ENCODE measurements at places on chromosomes 3 and 15.

- DNase-seq: no peak
These were observed 242.6 kb upstream of the RGMA start for GRCh38 chr15:93331545-93332167.

- no peak for DNase-seq
These were observed 162.2 kb downstream of the ATP10A start for GRCh38 chr15:25700916-25701315.

GRCh38 chr3:30516238-30516637 lies 90.2 kb upstream of the TGFBR2 start:
- DNase-seq: no peak

DNA sequence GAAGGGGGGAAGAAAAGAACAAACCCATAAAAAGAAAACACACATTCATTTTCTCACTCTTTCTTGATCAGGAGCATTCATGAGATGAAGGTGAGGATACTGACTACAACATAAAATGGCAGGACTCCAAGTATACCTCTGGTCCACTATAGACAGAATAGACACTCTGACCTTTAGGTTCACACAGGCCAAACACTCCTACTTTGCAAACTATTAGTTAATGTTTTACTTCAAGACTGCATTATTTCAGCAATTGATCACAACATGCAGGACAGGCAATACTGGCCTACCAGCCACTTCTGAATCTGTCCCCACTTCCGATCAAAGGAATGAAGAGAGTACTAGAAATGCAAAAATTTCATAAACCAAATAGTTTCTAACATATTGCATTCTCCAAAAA lies 47.0 kb downstream of the LRRFIP2 start:
- DNase-seq: no peak

DNA sequence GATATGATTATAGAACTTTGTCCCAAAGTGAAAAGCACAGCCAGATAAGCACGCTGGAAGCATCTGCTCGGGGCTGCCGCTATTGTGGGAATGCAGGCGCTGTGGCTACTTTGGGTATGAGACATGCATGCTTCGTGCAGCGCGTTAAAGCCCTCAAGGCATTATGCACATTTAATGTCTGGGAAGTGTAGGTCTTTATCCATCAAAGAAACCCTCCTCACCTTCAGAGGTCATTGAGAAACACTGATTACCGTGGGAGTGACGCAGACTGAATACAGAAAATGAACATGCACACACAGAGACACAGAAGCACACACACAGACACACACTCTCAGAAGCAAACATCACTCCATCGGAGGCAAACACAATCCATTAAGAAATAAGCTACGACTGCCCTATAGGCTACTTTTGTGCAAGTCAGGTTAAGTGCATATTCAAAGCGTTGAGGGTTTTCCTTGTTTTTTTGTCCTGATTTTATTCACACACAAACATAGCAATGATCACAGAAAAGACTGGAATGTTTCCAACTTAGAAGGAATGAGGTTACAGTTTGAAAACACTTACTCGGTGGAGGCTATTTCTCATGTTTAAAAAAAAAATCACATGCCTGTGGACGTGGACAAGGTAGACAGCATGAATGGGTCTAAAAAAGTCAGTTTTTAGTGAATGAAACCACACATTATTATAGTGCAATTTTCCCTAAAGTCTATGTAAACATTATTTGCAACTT lies 68.5 kb downstream of the PLCH1 start:
- DNase-seq: peak; percentile 72

- DNase-seq: no peak
These were observed 124.0 kb downstream of the NR1D2 start for GRCh38 chr3:24069045-24069444.

GRCh38 chr15:62497356-62497755 lies 332.3 kb upstream of the C2CD4B start:
- DNase-seq: no peak

DNA sequence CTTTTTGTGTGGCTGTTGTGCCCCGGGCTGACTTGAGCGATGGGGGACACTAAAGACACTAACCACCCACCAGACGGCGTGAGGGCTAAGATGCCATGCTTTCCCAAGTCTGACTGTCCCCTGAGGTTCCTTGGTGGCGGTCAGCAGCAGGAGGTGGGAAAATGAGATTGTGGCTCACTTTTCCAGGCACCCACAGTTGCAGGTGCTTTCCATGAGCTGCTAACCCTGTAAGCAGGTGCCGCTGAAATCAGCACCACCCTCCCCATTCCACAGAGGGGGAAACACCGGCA lies 17.7 kb downstream of the PRR23E start:
- DNase-seq: no peak

GRCh38 chr3:32607522-32607921 lies 36.9 kb upstream of the DYNC1LI1 start:
- DNase-seq: no peak

- DNase-seq: no peak
These were observed 1.5 kb downstream of the RBP1 start for GRCh38 chr3:139537795-139538621.

DNA sequence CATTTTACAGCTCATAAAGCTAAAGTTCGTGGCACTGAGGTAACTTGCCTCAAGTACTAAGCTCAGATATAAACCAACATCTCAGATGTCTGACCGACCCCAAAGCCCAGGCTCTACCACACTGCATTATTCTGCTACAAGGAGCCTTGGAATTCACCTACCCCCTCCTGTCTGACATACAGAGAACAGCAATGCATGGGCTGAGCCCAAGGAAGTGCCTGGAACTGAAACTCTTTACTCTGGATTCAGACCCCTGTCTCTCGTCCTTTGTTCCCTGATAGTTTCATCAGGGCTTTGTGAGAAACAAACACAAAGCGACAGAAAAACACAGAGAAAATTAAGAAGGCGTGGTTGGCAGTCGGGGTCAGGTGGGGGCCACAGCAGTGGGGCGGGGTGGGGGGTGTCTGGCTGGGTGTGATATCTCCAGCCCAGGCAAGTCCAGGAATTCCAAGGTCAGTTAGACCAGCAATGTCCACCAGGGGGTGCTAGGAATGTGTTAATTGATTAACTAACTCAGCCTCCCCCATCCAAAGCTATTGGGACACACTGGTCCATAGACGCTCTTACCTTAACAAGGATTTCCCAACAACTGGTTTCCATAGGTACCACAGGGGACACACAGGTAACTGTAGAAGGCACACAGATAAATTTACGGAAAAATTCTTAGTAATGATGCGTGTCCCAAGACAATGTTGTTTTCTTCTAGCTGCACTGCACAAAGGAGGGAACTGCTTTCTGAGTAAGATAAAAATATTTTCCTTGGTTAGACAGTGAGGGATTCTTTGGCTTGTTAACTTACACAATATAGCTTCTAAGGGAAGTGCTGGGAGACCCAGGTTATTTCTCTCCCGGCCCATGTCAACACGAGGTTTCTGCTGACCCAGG lies 18.8 kb upstream of the SSUH2 start:
- peak; percentile 32 for DNase-seq

- DNase-seq: no peak
These were observed 8.6 kb downstream of the MAP3K13 start for GRCh38 chr3:185371306-185372074.

DNA sequence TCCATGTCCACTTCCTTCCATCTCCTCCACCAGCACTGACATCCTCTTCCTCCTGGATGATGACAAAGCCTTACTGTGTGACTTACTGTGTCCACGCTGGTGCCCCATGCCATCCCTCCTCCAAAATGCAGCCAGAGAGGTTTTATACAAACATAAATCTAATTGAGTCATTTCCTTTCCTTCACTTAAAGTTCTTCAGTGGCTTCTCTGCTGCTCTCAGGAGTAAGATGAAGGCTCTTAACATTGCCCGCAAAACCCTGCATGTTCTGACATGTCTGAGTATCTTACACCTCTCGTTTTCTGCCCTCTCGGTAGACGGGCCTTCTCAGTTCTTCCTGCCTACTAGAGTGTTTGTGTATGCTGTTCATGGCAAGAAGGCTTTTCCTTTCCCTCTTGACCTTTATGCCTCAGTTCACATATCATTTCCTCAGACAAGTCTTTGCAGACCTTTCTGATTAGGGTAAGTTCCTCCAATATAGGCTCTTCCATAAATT lies 175.5 kb downstream of the CFAP20DC start:
- no peak for DNase-seq

- DNase-seq: no peak
These were observed 52.1 kb downstream of the ITGA11 start for GRCh38 chr15:68379759-68380290.

DNA sequence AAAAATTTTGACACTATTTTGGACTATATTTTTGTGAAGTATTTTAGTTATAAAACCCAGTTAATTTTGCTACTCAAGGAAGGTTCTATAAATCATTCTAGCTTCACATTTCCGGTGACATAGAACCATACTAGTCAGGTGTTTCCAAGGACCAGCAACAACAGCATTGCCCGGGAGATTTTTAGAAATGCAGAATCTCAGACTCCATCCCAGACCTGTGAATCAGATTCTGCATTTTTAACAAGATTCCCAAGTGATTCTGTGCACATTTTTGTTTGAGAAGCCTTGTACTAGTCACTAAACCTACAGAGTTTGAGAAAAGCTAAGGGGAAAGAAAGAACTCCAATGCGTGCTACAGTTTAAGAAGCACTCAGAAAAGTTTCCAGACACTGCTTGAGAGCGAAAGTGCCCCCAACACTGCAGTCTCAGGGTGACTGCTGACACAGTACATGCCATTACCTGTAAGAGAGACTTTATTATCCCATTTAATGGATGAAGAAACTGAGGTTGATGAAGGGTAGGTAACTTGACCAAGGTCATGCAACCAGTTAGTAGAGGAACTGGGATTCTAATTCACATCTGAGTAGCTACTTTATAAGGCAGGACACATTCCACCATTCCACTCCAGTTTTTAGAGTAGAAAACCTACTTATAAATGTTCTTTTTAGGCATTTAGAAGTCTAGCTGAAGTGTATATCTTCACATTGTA lies 49.7 kb upstream of the USP3 start:
- no peak for DNase-seq

DNA sequence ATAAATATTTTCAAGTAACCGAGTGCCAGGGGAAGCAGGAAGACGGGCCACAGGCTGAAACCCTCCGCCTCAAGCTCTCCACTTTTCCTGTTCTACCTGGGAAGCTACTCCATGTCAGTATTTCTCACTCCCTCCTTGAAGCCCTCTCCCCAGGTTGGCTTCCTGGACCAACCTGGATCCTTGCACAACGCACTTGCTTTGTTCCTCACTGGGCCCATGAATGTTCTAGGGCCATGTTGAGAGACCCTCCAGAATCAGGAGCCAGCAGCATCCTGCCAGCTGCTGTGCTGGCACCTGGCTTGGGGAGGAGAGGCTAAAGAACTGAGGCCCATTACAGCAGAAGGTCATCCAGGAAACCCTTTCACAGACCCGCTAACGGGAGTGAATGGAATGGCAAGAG lies 79.3 kb upstream of the SNRPA1 start:
- DNase-seq: no peak

Measured in amniotic stem cell (primary cell).